T47D (cell line): ENCODE measurements at places on chromosomes 7 and 10.

DNA sequence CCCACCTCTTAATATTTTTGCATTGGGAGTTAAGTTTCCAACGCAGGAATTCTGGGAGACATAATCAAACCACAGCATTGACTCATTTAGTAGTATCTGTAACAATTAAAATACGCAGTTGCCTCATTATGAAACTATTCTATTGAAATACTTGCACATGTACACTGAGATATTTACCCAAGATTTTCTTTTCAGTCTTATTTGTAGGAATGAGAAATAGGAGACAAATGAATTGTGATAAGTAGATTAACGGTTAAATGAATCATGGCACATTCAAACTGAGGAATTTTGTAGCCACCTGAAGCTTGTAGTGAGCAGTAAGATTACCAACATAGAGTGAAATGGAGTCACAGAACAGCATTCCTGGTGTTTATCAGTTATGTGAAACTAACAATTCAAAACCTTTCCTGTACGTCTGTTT, 18.1 kb downstream of the RP9 start:
- no peak for DNase-seq

DNA sequence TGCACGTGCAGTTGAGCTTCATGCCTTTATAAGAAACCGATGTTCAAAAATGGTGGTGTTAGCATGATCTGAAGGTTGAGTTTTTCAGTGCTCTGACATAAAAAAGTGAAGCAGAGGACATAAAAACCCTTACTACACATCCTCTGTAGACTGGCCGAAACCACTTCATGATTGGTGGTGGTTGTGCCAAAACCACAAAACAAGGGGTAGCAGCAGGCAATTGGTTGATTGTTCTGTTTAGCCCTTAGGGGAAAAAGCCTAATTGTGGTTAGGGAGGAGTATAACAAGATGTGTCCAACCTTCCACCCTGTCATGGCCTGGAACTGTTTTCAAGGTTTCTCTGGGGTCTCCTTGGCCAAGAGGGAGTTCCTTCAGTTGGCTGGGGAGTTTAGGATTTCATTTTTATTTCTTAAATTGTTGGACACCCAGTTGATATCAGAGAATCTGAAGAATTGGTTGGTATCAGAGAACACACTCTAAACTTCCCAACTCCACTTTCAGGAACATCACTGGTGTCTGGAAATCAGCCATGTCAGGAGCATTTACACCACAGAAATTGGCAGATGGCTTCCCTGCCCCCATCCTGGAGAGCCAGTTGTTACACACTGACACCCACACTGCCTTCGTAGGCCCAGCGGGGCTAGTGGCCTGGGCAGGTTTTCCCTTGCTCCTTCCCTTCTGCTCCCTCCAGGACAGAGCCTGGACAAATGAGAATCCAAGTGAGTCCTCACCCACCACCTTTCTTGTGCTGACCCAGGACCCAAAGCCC, 18.8 kb downstream of the MRPS24 start:
- DNase-seq: no peak

DNA sequence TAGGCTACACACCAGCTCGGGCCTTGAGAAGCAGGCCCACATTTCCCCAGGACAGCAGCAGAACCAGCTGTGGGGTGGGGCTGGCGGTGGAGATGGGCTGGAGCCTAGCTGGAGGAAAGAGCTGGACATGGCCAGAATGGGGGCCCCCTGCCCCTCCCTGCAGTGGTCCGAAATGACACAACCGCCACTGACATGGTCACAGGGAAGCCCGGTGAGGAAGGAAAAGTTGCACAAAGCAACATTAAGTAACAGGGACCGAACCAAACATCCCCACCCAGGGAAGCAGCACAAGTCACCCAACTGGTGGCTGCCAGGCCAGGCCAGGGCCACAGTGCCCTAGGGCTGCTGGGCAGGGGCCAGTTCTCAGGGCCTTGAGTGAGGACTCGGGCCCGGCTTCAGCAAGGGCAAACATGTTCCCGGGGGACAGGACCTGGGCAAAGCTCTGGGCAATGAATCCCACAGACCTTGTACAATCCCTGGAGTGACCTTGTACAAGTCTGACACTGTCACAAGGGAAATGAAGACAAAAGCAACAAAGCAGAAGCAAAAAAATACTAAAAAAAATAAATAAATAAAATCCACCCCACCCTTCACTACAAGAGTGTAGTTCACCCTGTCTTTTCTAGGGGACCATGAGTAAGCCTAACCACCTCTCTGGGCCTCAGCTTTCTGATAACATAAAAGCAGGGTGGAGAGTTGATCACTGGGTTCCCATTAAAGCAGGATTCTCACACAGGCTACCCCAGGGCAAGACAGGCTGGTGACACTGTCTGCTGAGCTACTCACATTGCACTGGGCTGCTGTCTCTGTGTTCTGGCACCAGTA, 33.0 kb downstream of the PSAP start:
- no peak for DNase-seq

DNA sequence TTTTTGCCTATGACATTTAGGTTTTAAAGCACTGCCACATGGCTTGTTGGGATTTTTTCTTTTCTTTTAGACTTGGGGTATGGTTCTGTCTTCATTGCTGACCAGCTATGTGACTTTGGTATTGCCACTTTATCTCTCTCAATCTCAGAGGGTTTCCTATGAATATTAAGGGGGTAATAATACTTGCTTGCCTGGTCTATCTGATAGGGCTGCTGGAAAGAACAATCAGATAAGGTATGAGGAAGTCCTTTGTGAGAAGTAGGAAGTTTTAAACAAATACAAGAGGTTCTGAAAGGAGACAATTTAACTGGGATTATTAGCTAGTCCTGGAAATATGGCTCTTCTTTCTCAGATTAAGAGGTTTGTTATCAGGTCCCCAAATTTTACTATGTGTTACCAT, 80.8 kb downstream of the ZNF92 start:
- no peak for DNase-seq

- no peak for DNase-seq
Observed at GRCh38 chr10:74930965-74931364, 104.6 kb downstream of the KAT6B start.

DNA sequence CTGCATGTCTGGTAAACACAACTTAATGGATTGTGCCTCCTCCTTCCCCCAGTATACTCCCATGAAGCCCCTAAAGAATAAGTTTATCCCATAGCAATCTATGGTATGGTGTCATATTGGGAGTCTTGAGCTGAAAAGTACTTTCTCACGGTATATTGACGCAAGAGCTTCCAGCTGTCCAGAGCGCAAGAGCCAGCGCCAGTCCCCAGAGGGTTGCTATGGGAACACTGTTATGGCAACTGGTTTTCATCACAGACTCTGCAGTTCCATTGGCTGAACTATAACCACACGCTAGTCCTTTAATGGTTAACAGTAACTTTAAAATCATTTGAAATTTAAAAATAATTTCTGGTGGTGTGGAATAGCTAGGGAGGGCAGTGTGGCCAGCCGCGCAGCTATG, 46.9 kb downstream of the PRPF18 start:
- DNase-seq: no peak

DNA sequence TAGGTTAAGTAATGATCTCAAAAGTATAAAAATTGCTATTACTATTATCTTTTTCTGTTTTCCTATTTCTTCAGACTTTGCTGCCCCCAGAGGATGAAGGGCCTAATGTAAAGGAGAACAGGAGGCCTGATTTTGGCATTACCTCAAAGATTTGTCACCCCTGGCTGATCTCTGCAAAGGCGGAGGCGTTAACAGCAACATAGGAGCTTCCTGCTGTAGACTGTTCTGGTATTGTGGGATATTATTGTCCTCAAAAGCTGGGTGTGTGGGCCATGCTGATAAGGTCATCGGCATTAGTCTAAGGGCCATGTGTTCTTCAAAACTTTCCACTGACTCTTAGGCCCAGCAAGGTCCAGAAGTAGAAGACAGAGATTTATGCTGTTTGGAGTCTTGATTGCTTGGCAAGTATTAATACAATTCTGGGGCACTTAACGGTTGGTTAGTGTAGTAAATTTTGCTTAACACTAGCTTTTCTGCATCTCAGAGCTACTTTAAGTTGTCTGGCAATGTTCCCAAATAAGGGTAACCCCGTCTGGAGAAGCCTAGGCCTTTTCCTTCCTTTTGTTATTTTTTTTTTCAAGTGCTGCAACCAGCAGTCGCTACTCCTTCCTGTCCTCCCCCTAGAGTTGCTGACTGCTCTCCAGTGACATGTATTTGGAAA, 14.0 kb upstream of the ENTPD1 start:
- DNase-seq: no peak

DNA sequence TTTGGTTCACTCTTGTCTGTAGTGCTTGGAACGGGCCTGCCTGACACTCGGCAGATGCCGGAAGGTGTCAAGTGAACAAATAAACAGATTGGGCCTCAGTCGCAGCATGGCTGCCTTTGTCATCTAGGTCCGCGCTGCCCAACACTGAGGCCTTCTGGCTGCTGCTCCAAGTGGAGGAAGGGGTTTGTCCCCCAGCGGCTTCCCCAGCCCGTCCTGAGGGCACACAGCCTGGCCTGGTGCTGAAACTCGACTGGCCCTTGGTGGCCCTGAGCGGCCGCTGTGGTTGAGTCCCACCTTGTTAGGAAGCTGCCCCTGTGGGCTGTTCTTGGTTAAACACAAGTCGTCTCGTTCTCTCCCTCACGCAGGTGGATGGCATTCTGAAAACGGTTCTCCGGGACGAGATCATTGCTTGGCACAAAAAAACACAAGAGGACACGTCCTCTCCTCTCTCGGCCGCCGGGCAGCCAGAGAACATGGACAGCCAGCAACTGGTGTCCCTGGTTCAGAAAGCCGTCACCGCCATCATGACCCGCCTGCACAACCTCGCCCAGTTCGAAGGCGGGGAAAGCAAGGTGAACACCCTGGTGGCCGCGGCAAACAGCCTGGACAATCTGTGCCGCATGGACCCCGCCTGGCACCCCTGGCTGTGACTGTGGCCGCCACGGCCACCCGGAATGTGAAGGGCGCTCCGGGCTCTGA, 132.1 kb downstream of the SMURF1 start:
- no peak for DNase-seq

DNA sequence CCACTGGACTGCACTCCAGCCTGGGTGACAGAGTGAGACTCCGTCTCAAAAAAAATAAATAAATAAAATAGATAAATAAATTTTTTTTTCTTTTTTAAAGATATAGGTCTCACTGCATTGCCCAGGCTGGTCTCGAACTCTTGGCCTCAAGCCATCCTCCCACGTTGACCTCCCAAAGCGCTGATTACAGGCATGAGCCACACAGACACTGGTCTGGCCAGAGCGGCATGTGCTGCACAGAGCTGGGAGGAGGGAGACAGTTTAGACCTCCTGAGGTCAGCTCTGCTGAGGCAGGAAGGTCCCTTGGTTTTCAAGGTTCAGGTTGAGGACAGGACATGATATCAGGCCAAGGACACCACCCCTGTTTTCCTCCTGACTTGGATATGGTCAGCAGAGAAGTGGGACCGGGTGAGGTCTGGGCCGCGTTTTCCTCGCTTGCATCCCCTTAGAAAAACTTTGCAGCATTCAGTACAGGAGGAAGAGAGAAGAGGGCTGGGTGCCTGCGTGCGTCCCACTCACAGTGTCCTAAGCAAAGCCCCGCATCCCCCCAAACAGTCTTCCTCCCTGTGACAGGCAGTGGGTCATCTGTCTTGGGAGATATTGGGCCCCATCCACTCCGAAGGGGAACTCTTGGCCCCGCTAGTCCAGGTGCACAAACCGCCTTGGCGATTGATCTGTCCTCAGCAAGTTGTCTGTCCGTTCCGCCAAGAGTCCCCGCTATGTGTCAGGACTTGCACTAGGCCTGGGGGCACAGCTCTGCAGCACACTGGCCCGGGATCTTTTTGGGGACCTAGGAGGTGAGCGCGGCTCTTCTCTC, 56.1 kb downstream of the ZNF727 start:
- no peak for DNase-seq

DNA sequence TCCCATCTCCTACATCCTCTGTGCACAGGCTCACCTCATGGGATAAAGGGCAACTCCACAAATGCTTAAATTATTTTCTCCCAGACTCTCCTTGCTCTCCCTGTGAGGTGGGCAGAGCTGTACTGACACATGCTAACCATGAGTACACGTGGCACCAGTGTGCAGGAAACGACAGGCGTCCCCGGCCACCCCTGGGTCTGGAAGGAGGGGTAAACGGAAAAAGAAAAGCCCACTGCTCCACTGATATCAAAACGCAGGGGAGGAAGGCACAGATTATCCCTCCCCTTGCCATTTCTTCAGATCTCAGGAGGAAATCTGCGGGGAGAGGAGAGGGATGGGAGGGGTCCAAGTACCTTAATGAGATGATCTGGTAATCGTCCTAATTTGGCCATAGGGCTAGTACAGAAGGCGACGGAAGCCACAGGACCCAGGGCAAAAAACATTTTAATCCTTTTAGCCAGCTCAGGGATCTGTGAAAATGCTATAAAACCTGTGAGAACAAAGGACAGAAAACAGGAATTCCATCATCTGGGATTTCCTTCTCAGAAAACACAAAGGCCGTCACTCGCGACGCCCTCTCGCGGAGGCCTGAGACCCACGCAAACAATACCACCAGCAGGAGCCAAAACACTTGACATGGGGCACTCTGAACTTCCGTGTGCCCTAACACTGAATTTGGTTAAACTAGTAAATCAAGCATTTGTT, 17.8 kb upstream of the CH25H start:
- no peak for DNase-seq

GRCh38 chr10:130631142-130632096, 495.2 kb downstream of the GLRX3 start:
- DNase-seq: no peak

GRCh38 chr10:9024210-9024609, 969.7 kb downstream of the GATA3 start:
- DNase-seq: no peak
